ENCODE measurements at places on chromosomes 16 and 17. TPM values are rescaled to one million over a fixed set of nuclear protein-coding genes. Genes with fewer than 3 reads are reported as not detected.

KRTAP4-9 gene
- total RNA-seq: not detected

JPT1 gene
- 61.7 TPM for total RNA-seq

CLEC10A gene
- total RNA-seq: 7.0 TPM

DNA sequence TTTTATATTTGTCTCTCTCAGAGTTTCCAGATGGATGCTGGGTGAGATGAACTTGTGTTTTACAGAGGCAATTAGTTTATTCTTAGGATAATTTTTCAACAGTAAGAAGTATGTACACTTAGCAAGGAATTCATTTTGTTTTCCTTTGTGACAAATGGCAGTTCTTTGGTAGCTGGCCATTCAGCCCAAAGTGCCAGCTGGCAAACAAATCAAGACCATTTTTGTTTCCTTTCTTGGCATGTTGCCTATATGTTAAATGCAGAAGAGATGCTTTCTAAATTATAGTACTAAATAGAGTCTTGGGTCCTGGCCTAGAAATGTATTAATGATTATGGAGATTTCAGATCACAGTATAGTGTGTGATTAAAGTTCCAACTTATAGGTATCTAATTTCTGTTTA lies 337.1 kb downstream of the CNTNAP4 start:
- no peaks in the 10 kb centered on the region for H3K27me3 ChIP-seq
- DNase-seq: no peak
- no peak overlapping the region for H3K27ac ChIP-seq
- H3K36me3 ChIP-seq: no peaks in the 10 kb centered on the region
- H3K4me3 ChIP-seq: no peak overlapping the region
- H3K4me1 ChIP-seq: no peaks in the 10 kb centered on the region

GRCh38 chr16:53207810-53208752 lies 153.3 kb downstream of the CHD9 start:
- no peaks in the 10 kb centered on the region for H3K27me3 ChIP-seq
- peak; percentile 32 for DNase-seq
- no peaks in the 10 kb centered on the region for H3K36me3 ChIP-seq
- peak overlapping the region; percentile 85 for H3K27ac ChIP-seq
- peak overlapping the region; percentile 26 for H3K4me3 ChIP-seq

DNA sequence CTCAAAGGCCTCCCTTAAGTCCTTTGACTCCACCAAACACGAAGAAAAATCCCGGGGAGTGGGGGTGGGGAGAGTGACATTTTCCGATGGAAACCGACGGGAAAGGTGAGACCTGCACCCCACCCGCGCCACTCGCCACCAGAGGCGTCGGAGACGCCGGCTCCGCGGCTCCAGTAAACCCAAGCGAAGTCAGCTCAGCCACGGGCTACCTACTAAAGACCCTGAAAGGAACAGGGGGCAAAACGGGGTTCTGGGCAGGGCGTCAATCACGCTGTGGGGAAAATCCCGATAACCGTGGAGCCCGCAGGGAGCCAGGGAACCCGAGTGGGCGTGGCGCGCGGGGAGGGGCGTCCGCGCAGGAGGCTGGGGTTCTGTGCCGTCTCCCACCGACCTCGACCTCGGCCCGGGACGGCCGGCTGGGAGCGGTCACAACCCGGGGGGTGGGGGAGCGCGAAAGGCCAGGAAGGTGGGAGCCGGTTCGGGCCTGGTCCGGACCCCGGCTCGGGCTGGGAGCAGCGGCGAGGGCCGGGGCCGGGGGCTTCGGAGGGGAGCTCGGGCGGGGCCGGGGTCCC lies 565 bp downstream of the WDR45B start:
- peaks cover 20% of the 10 kb centered on the region for H3K4me1 ChIP-seq
- DNase-seq: peak; percentile 55
- peaks cover 18% of the 10 kb centered on the region for H3K36me3 ChIP-seq
- H3K4me3 ChIP-seq: peak overlapping the region; percentile 100

DNA sequence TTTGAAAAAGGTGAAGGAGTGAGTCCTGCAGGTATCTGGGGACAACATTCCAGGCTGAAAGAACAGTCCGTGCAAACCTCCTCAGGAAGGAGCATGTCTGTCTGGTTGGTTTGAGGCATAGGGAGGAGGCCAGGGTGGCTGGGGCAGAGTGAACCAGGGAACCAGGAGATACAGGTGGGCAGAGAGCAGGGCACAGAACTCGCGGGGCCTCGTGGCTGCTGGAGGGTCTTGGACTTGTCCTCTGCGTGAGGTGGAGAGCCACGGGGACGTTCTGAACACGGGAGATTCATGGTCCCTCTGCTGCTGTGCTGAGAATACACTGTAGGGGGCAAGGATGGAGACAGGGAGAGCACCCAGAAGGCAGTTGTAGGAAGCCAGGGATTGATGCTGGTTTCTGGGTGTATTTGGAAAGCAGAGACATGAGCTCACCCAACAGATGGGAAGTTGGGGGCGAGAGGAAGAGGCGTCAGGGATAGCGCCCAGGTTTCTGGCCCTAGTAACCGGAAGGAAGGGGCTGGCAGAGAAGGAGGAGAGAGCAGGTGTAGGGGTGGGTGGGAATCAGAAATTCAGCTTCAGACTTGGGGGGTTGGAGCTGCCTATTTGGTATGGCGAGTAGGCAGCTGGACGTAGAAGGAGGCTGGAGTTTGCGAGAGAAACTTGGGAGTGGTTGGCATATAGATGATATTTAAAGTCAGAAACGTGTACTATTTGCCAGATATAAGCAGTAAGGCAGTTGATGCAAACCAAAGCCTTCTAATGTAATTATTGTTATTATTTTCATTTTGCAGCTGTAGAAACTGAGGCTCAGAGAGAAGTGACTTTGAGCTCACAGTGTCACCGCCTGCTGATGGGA lies at the start of gene CCL17:
TSS of gene CCL17 (plus strand) at position 803 of the 853 bp plus-strand sequence. CDS start 9,166 bp downstream, outside the sequence.
- H3K4me3 ChIP-seq: no peak within 1 kb of the TSS
- H3K36me3 ChIP-seq: no peaks in the 10 kb centered on the region
- no peak for DNase-seq
- H3K4me1 ChIP-seq: no peaks in the 10 kb centered on the region
- no peak within 1 kb of the TSS for H3K27ac ChIP-seq

DNA sequence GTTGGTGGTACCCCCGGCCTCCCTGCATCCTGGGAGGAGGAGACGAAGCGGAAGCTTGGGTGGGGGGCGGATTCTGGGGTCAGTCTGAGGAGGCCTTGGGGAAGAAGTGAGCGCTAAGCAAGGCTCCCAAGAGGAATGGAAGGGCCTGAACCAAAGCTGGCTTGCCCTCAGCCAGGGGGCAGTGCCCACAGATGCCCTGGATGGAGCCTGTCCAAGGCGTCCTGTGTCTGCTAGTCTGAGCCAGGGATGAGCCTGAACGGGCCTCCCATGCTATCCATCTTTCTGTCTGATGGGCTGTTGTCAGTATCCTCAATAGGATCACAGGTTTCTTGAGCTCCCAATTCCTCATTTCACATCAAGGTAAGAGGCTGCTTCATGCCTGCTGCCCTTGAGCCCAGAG lies 122.3 kb upstream of the LHX1 start:
- H3K36me3 ChIP-seq: no peaks in the 10 kb centered on the region
- DNase-seq: no peak
- no peaks in the 10 kb centered on the region for H3K4me1 ChIP-seq
- no peak overlapping the region for H3K4me3 ChIP-seq
- peaks cover 76% of the 10 kb centered on the region for H3K27me3 ChIP-seq

- no peak overlapping the region for H3K27ac ChIP-seq
- no peak overlapping the region for H3K4me3 ChIP-seq
- no peak for DNase-seq
Observed at GRCh38 chr16:2783581-2784357, 3.6 kb downstream of the PRSS33 start.

DNA sequence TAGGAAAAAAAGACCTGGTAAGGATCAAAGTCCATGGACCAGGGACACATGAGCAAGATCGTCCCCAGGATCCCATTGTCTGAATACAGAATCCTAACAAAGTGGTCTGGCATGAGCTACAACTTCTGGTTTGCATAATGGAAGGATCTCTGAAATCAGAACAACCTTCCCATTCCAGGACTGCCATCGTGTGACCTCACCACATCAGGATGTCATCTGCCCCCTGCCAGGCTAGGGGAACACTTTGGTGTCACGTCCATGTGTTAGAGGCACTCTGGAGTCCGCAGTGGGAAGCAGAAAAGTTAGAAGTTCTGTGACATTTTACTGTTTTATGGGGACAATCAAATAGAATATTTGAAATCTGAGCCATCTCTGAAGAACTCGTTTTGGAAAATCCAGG lies 160.7 kb downstream of the RGS9 start:
- H3K27ac ChIP-seq: no peak overlapping the region
- no peak for DNase-seq
- no peak overlapping the region for H3K4me3 ChIP-seq
- H3K27me3 ChIP-seq: no peaks in the 10 kb centered on the region
- H3K36me3 ChIP-seq: no peaks in the 10 kb centered on the region

DNA sequence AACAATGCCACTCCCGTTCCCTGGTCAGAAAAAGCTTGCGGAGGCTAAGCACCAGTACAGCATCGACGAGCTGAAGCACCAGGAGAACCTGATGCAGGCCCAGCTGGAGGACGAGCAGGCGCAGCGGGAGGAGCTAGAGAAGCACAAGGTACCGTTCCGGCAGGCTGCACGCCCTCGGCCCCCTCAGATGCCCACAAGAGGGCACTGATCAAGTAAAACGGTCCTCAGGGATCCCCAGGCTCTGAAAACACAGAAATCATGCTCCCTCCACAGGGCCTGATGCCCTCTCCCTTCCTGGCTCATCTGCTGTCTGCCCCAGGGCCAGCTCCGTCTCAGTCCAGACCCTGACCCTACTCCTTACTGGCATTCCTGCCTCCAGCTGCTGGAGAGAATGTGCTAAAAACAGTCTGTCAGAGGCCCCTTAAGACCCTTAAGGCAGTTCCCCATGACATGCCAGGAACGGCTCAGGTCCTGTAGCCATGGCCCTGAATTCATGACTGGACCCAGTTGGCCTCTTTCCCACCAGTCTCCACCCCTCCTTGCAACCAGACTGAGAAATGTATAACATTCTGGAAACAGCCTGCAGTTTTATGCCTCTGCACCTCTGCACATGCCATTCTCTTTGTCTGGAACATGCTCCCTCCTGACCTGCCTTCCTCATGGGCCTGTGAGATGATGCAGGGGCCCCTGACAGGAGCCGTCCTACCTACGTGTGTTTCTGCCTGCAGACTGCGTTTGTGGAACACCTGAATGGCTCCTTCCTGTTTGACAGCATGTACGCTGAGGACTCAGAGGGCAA lies 21.8 kb downstream of the DRC3 start:
- no peaks in the 10 kb centered on the region for H3K36me3 ChIP-seq
- H3K4me1 ChIP-seq: no peaks in the 10 kb centered on the region
- DNase-seq: no peak
- no peak overlapping the region for H3K27ac ChIP-seq

DNA sequence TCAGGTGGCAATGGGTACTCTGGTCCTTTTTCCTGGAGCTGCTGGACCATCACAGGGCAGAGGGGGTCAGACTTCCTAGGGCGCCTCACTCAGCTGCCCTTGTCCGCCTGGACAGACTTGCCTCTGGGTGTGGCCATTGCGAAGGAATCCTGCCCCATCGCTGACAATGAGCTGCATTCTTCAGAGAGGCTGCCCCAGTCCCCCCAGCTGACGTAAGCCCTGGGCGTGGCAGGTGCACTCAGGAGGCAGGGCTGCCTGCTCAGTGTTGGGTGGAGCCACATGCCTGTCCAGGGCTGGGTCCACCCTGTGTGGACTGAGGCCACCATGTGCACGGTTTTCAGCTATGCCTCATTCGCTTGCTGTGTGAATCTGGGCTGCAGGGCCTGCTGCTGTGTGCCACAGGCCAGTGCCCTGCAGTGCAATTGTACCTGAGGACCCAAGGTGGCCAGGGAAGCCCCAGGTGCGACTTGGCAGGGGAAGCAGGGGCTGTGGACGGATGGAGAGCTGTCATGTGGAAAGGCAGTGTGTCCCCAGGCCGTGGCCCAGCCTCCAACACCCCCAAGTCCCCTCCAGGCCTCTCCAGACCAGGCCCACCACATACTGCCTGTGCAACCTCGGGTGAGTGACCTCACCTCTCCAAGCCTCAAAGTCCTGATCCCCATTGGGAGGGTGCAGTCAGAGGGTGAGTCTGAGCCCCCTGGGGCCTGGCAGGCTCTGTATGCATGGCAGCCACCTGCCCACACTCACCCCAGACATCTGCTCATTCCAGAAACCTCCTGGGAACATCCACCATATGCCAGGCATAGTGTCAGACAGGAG lies 14.0 kb upstream of the MPRIP start:
- peak; percentile 96 for DNase-seq
- H3K27me3 ChIP-seq: no peaks in the 10 kb centered on the region
- H3K4me3 ChIP-seq: no peak overlapping the region

DNA sequence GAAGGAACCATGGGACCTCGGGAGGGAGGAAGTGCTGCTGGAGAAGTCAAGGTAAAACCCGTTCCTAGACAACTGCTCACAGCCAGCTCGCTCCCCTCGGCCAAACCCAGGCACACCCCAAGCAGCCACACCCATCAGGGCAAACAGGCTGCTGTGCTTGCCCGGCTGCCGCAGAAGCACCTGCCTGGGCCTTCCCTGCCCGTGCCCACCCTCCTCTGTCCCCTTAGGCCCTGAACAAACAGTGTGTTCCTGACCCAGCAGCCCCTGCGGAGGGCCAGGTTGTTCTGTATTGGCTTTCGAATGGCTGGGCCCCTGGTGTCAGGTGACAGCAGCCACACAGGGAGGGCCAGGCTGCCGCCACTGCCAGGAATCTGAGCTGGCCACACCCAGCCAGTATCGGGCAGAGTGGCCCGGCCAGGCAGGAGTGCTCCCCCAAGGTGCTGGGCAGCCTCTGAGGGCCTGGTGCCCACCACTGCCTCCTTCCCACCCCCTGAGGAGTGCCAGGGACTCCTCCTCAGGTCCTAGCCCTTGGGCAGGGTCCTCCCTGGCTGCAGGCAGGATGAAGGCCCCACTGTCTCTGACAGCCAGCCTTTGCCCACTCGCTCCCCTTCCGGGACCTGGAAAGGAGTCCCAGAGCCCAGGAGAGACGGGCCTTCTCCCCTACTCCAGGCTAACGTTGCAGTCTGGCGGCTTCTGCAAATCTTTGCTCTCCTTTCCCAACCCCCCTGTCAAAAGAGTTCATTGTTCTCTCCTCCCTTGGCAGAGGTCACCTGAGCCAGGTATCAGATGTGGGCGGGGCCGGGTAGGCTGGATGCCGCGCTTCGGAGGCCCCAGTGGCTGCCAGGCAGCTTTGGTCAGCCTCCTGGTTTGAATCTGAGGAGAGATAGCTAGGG lies 24.0 kb downstream of the LLGL2 start:
- no peaks in the 10 kb centered on the region for H3K36me3 ChIP-seq
- H3K4me3 ChIP-seq: no peak overlapping the region
- DNase-seq: peak; percentile 87
- no peaks in the 10 kb centered on the region for H3K27me3 ChIP-seq
- H3K4me1 ChIP-seq: peaks cover 38% of the 10 kb centered on the region
- peak overlapping the region; percentile 98 for H3K27ac ChIP-seq

All from transverse colon (tissue), 4 donors.